Activated CD8-positive, alpha-beta memory T cell treated with anti-CD3 and anti-CD28 coated beads for 1 hour (primary cell): ENCODE measurements at places on chromosomes 1 and 21.

- no peak for DNase-seq
Measured at GRCh38 chr1:99544328-99544727, 101.6 kb upstream of the PALMD start.

DNA sequence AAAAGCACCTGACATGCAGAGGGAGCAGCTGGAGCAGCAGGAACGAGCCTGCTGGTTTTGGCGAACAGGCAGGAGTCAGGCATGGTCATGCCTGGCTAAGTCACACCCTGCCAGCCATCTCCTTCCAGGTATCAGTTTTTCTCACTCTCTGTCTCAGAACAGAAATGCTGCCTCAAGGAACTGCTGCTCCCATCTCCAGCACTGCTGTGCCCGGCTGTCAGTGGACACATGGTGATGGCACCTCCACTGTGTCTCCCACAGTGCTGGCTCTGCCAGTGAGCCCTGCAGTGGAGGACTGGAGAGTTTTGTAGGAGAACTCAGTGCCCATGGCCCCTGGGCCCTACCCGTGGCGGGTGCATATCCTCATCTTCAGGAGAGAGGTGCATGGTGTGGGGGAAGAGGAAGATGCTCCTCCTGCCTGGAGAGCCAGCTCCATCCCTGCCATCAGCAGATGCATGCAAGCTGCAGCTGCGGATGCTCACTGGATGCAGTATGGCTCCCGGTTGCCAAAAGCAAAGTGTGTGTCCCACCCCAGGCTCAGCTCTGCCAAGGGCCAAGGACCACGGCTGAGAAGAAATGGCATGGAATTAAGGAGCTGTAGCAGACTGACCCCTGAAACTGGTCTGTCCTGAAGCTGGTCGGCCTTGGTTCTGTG, 114.7 kb downstream of the GRIK3 start:
- no peak for DNase-seq

DNA sequence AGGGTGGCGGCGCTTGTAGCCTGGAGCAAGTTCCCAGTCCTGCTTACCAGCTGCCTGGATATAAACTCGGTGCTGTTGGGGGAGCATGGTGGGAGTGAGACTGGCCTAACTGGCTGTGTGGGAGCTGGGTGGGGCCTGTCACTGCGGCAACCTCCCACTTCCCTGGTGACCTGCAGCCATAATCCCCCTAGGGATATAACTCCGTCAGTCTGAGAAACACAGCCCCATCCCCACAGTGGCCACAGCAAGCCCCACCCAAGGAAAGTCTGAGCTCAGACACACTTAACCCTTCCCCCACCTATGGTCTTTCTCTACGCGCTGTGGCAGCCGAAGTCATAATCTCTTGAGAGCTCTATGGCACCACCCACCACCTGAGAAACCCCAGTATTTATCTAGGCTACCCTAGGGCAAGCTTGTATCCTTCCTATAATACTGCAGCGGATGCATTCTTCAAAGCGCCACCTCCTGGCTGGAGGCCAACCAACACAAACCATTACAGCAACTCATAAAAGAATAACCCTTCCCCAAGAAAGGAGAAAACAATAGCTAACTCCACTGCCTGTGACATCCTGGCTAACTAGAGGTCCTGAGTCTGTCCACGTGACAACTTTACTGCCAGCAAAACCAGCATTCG, 57.4 kb downstream of the ZNF648 start:
- no peak for DNase-seq

DNA sequence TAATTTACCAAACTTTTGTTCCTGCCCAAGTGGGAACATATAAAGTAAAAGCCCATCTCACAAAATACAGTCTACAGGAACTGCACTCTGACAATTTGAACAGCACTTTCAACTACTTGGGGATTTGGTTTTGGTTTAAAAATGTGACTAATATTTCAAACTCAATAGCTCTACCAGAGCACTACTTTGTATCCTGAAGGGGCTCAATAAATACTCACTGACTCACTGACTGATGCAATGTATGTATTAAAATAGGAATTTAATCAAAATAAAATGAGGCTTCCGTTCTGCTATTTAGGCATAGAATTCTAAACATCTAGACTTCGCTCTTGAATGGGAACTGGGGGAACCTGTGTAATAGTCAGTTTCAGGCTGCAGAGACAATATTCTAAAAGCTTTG, 21.9 kb downstream of the EFCAB14 start:
- no peak for DNase-seq

DNA sequence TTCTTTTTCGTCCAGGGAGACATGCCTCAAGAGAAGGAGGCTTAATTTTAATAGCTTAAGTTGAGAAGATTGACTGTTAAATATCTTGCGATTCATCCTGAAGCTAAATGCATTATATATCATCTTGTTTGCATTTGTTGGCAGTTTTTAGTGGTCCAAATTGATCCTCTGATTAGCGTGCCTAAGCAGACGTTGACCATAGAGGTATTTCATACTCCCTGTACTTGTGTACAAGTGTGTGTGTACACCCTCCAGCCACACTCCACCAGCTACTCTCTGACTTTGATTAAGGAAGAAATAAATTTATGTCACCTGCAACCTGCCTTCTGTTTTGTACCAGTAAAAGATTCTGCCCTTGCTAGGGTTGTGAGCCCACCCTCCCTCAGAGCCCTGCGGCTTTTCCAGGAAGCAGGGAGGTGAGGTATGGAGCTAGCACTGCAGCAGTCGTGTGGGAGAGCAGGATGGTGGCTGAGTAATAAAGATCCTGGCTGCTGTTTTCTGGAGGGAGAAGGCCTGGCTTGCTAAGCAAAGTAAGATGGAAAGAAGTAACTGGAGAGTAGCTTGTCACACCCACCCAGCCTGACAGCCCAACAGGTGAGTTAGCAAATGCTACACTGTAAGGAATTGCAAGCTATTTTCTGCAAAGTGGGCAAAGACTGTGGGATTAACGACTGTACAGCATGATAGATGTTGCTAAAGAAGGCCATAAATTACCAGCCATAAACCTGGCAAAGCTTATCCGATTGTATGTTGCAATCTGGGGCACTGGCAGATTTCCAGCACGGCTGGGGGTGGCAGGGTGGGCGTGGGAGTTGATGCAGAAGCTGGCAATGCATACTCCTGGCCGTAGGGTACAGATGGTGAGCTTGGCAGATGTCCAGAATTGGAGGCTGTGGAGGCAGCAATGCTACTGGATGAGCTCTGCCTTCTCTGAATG, 170.2 kb downstream of the TNR start:
- no peak for DNase-seq

- DNase-seq = no peak
Measured at GRCh38 chr1:38190983-38191382, 144.4 kb upstream of the POU3F1 start.

DNA sequence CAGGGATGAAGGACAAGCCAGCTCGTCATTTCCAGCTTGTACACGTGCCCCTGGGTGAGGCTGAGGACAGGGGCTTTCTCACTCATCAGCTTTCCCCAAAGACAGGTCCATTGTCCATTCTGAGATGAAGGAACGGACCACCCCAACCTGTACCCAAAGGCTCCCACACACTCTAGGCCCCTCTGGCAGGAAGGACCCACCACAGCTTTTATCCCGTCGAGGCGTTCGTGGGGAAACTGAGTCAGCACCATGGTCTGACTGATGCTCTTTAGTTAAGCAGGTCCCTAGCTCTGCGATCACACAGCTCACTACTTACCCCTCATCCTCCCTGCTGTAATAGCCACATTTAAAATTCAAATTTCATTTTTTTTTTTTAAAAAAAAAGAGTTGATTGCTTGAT, 117.3 kb downstream of the AJAP1 start:
- no peak for DNase-seq

GRCh38 chr1:180696361-180696760, 64.5 kb downstream of the XPR1 start:
- no peak for DNase-seq

DNA sequence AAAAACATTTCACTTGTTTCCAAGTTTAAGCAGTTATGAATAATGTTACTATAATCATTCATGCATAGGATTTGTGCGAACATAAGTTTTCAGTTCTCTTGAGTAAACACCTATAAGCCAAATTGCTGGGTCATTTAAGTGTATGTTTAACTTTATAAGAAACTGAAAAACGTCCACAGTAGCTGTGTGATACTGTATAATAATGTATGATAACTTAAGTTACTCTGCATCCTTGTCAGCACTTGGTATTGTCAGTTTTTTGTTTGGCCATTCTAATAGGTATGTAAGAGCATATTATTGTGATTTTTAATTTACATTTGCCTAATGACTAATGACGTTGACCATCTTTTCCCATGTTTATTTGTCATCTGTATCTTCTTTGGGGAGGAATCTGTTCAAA, 14.4 kb upstream of the SLC35A3 start:
- no peak for DNase-seq

DNA sequence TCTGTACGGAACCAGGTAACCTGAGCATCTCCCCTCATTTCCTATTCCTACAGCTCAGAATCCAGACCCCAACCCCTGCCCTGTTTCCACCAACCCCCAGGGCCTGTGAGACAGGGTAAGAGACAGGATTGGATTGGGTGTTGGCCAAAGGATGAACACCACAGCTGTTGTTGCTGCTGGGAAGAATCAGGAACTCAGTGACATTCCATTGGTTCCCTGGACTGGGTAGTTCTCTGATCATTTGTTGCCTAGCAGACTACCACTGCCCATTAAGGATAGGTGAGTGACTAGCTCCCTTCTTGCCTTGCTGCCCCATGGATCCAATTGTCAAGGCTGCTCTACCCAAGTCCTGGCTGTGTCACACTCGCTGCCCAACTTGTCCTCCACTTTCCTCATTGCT, 10.0 kb downstream of the NCSTN start:
- no peak for DNase-seq

- DNase-seq = no peak
Measured at GRCh38 chr1:61469365-61469764, 255.6 kb downstream of the TM2D1 start.

DNA sequence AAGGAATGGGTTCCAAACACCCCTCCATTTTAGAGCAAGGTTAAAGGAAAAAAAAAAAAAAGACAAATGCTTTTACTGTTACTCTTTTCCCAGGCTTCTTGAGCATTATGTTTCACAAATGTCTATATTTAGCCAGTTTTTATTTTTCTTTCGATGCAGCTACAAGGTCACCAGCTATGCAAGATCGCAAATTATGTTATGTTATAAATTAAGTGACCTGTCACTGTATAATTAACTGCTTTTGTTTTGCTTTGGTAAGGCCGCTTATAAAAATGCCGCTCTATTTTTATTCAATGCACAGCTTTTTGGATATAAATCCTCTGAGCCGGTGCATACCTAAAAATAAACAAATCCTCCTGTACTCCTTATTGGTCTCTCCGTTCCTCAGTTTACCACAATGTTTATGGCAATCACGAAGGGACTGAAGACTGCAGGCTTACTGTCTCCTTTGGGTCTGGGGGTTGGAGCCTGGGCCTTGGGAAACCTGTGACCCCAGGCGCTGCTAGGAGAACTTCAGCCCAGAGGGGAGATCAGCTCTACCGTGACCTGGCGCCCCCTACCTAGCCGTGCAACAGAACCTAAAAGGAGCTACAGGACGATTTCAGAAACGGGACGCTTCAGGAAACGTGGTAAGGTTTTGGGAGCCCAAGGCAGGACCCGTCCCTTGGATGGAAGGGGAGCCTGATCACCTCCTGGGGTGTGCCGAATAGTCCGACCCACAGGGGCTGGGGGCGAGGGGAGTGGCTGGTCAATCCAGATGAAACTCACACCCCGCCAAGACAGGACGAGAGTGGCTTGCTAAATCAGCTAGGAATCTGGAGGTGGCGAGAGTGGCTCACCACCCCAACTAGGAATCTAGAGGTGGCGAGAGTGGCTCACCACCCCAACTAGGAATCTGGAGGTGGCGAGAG, 101.2 kb upstream of the CD55 start:
- no peak for DNase-seq

- DNase-seq = no peak
Measured at GRCh38 chr21:33070744-33070997, 730 bp downstream of the OLIG1 start.

DNA sequence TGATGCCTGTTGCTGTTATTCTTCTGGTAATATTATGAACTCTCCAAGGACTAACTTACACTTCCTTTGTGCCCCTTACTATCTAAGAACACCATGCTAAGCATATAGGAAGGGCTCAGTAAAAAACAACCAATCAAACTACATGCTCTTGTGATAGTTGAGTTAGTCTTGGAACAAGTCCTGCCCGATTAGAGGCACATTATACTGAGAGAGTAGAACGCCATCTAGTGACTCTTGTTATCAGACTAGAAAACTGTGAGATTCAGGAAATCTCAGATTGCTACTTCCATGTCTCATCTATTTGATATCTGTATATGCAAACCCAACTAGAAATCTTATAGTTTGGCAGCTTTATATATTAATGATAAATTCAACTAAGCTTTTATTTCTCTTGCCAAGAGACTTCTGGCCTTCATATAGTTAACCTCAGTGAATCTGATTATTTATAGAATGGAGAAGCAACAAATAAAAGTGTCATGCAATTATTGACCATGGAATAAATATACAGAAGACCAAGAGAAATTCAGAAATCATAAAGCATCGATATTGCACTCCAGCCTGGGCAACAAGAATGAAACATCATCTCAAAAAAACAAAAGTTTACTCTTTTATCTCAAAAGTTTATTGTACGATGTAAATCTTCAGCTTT, 7.8 kb upstream of the SRRM1 start:
- no peak for DNase-seq
